ENCODE measurements at places on chromosomes 11 and 22.

DNA sequence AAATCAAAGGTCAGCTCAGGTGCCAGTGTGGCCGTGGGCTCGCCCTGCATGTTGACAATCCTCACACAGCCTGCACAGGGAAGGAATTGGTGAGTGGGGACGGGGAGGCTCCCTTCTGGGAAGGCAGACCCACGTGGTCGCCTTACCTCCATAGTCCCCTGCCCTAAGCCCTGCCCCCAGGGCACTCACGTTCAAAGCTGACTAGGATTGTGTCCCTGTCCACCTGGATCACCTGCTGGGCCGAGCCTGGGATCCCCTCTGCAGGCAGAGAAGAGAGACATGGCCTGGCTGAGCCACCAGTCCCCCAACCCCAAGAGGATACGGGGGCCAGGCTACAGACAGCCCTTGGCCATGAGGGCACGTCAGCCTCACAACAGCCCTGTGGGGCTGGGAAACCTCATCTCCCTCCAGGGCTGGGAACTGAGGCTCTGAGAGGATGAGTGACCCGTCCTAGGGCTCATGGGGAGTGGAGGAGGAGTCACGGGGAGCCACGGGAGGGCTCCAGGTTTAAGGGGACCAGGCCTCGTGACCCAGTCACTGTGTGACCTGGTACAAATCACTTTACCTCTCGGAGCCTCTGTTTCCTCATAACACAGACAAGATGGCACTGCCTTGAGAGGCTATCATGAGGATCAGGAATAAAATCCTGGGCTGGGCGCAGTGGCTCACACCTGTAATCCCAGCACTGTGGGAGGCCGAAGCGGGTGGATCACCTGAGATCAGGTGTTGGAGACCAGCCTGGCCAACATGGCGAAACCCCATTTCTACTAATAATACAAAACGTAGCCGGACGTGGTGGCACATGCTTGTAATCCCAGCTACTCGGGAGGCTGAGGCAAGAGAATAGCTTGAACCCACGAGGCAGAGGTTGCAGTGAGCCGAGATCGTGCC, 12.1 kb upstream of the SF1 start:
- no peak for DNase-seq

- DNase-seq: no peak
Measured at GRCh38 chr11:121715405-121715804, 262.6 kb upstream of the SORL1-AS1 start.

DNA sequence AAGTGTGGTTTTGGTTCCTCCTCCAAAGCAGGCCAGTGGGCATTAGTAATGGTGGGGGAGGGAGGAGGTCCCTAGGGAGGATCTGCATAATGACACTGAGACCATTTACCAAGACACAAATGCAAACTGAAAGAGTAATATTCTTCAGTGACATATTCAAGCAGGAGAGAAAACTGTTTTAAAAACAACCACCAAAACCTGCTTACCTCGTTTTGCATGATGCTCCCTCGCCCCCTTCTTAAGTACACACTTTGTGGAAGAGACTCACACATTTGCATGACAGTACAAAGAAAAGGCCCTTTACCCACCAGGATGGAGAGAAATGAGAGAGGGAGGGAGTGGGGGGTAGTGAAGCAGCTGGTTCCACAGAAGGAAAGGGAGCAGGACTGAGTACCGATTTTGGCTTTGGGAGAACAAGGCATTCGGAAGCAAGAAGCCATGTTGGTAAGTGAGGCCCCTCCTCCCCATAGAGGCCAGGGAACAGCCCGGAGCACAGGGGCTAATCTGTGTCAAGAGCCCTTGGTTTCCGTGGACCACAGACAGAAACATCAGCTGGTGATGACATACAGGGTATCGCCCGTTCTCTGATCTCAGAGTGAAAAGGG, 13.0 kb upstream of the OPCML start:
- DNase-seq: no peak

DNA sequence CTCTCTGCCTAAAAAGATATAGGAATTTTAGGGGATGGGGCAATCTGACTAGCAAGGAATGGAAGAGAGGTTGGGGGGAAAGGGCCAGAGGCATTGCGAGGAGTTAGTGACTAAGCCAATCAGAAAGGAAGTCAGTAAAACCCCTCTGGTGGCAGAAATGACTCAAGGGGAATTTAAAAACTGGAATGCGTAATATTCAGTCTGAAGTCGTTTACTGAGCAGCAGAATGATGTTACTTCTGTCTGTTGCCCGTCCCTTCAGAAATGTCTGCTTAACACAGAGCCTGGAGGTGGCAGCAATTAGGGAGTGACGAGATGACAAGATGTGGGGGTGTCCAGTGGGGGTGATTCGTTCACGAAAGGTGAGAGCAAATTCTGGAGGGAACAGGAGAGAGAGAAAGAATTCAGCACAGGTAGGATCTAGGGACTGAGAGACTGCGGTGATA, 107.7 kb upstream of the CLMP start:
- DNase-seq: no peak

DNA sequence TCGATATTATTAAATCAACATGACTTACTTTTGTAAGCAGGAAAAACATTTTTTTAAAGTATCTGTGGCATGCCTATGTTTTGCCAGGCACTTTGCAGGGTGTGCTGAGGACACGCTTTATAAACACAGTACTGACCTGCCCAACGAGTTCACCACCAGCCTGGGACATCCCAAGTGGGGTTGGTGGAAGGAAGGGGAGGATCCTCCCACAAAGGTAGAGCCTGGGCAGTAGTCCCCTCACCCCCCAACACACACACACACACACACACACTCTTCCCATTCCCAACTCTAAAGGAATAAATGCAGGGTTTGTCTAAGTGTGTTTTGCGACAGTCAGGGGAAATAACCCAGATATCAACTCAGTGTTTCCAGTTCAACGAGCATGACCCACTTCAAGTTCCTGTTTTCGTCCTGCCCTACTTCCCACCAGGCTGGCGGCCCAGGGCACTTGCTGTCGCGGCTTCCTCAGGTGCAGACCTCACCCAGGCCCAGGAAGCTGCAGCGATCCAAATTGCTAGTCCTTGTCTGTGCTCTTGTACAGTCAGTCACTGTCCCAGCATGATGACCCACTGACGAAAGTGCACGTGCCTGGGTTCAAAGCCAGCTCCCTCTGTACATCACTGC, 3.1 kb downstream of the CERK start:
- no peak for DNase-seq

- DNase-seq: no peak
Measured at GRCh38 chr11:1165256-1166041, 7.7 kb downstream of the MUC5AC start.
